ENCODE measurements at places on chromosomes 2 and 18.
A peak's percentile ranks its signal among the peaks of the same experiment; 100 is the strongest.

DNA sequence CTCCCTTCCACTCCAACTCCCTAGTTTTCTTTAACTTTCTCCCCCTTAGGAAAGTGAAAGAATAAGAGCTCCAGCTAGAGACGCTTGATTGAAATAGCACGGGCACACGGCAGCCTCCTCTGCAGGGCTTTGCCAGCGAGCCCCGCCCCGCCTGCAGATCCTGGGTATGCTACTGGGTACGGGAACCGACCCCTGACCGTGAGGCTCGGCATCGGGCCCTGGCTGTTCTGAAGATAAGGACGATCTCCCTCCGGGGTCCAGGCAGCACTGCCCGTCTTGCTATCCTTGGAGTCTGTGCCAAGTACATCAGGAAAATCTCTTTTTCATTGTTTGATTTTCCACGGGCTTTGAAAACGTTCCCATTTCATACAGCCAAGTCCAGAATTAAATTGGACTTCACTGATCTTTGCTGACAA, 284.5 kb downstream of the MTX2 start:
- DNase-seq: peak; percentile 4

- peak; percentile 69 for DNase-seq
These were observed 48.5 kb downstream of the KCNIP3 start for GRCh38 chr2:95345563-95346230.

- DNase-seq: no peak
These were observed 1038.0 kb upstream of the PIK3C3 start for GRCh38 chr18:40917056-40917455.

DNA sequence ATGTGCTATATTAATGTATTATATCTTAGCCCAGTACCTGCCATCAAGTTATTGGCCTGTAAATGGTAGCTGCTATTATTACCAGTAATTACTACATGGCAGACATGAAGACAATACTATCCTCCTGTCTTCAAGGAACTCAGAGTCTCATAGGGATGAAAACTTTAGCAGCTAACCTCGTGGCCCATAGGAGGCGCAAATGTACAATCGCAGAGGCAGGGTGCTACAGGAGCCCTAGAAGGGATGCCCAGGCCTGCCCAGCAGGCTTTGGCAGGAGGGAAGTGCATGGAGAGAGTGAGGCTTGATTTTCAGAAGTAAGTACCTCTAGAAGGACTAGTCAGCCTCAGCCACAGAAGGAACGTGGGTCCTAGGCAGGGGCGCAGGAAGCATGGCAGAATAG, 44.7 kb upstream of the KIDINS220 start:
- DNase-seq: no peak

- peak; percentile 20 for DNase-seq
These were observed 796 bp downstream of the MYO1B start for GRCh38 chr2:191245869-191246531.

DNA sequence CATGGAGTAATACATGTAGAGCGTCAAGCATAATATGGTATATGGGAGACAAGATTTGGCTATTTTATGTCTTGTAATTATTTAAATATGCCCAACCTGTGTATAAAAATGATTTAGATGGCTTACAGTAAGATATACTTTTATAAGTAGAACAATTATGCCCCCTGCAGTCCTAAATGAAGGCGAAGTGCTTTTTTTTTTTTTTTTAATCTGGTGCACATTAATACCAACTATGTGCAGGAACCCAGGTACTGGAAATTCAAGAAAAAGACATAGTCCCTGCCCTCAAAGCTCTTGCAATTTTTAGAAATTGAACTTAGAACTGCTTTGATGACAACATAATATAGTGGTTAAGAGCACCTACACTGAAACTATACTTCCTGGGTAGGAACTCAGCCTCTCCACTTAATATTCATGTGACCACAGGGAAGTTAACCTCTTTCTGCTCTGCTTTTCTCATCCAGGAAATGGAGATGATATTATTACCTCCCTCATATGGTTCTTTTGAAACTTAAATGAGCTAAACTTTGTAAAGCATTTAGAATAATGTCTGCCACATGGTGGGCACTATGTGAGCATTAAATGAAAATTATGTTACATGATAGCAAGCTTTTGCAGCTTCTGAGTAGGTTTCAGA, 38.1 kb downstream of the AFTPH start:
- DNase-seq: no peak

DNA sequence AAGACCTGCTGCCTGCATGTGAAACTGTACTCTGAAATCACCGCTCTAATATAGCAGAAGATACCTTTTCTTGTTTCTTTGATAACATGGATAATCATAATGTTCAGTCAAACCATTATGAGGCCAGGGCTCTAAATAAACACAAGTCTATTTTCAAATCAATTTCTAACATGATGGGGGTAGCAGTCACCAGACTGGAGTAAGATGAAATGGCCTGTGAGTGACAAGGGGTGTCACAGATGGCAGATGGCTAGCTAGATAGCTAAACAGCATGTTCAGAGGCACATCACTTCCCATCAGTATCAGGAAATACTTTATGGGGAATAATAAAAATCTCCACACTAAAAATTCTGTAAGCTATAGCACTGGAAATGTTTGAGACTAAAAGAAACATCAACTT, 14.0 kb downstream of the MBD2 start:
- DNase-seq: no peak

DNA sequence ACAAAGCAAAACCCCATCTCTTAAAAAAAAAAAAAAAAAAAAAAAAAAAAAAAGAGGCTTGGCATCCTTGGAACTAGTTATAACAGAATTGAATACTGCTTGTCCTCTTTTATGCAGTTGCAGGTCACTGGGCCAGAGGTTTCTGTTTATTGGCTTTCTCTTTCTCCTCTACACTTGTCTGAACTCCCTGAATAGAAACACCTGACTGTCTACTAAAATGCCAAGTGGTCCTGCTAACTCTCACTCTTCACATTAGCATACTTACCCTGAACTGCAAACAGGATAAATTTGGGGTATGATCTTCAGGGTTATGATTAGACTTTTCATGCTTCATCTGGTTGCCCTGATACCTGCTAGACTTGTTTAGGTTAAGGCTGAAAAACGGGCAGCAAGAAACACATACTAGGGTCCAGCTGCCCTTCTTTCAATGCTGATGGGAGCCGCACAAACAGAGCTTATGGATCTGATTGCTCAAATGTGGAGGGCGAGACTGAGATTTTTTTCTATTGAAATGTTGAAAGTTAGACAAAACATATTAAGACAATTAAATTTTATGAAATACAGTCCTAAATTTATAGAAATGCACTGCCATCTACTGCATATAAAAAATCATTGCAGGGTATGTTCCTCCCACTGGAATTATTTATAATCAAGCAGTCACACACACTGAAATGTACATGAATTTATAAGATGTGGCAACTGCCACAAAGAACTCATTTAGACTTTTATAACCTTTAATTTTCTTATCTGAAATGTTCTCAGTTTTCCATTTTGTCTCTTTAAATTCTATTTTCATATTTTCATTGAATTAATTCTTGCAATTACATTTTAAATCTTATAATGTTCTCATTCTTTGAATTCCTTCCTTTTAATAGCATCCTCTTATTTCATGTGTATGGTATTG, 40.8 kb downstream of the GTF3C3 start:
- DNase-seq: no peak

GRCh38 chr2:215698566-215698965, 262.7 kb upstream of the FN1 start:
- no peak for DNase-seq

DNA sequence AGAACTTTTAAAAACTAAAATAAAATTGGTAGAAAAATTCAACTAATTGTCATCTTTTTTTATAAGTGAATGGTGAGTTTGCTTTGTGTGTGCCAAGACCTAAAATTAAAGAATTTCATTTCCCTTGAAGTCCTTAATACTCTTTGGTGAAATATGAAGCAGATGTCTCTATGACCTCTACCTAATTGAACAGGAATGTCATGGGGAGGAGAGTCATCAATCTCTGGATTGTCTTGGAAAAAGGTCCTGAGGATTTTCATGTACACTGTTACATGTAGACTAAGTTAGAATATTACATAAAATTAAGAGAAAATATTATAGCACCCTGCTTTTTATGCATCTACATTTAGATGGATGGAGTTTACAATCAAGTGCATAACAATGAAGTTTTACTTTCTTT, 177.9 kb upstream of the LRP1B start:
- no peak for DNase-seq

GRCh38 chr18:1392865-1393734, 488.4 kb downstream of the ADCYAP1 start:
- no peak for DNase-seq

DNA sequence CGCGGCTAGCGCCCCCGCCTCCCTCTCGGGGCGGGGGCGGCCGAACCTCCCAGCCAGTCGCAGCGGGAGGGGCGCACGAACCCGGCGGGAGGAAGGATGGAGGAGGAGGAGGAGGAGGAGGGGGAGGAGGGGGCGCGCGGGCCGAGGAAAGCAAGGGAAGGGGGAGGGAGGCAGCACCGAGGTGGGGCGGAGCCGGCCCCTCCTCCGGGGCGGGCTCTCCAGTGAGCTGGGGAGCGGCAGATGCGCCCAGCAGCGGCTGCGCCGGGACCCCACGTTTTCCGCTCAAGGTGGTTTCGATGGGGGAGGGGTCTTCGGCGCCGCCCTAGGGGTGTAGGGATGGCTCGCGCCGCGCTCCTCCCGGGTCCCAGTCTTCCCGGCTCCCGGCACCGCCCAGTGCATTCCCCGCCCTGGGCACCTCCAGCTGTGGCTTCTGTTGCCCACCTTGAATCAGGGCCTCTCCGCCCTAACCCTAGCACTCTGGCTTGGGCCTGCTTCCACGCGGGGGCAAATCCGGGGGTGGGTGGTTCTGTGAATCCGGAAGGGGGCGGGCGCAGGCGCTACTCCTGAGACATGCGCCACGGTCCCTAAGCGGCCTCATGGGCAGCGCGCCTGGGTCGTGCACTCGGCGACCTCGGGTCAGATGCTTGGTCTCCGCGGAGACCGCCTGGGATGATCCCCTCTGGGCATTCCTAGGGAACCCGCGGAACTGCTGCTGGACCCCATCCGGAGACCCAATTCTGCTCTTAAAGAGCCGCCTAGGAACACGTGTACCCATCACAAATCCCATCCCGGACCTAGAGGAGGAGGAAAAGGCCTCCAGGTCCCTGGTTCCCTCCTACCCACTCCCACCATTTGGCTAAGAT, at the start of gene FBXO41:
FBXO41 (minus strand) TSS at position 183 of the 863 bp plus-strand sequence. CDS start 14,848 bp downstream, outside the sequence.
- DNase-seq: peak; percentile 78

- no peak for DNase-seq
These were observed 256.5 kb downstream of the TPGS2 start for GRCh38 chr18:36572135-36572856.

DNA sequence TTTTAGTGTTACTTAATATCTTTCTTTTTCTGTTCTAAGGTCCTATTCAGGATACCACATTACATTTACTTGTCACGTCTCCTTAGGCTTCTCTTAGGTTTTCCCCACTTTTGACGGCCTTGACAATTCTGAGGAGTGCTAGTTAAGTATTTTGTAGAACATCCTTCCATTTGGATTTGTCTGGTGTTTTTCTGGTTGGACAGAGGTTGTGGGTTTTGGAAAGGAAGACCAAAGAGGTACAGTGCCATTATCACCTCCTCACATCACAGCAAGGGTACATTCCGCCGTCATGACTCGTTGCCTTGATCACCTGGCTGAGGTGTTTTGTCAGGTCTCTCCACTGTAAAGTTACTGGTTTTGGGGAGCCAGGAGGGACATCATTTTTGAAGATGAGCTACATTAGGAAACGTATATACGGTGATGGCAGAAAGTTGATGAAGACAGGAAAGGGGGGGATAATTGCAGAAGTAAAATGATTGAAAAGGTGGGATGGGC, 88.4 kb upstream of the TMEM247 start:
- DNase-seq: no peak

GRCh38 chr18:25456334-25457010, 104.5 kb upstream of the ZNF521 start:
- no peak for DNase-seq

GRCh38 chr18:48024881-48025660, 94.6 kb upstream of the SMAD2 start:
- no peak for DNase-seq

DNA sequence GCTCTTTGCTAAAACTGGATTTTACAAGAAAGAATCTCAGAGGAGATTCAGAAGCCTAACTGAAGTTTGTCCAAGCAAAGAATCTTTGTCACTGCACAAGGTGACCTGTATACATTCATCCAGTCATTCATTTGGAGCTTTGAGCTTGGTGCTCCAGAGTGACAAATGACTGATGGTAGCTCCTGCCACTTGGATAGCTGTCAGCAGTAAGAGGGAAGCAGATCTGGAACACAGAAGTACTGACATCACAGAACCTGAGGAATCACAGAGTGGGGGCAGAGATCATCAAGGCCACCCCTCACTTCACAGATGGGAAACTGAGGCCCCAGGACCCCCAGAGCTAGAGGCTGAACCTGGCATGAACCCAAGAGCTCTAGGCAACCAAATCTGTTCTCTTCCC, 28.8 kb upstream of the IGFBP2 start:
- no peak for DNase-seq

DNA sequence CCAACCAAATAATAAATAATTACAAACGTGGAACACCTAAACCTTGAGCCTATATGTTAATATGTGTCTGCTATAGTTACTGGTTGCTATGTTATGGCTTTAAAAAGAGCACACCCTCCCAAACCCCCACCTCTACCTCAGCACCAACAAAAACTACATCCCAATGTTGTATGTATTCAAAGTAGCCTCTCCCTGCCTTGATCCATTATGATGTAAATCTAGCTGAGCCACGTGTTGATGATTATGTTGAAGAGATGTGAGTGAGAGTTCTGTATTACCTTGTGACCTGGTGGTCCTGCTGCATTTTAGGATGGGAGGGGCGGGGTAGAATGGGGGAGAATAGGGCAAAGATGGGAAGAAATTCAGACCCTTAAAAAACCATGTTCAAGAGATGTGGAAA, 4.8 kb downstream of the MFSD6 start:
- no peak for DNase-seq

- no peak for DNase-seq
These were observed 3.0 kb upstream of the GPC1 start for GRCh38 chr2:240432430-240432819.

DNA sequence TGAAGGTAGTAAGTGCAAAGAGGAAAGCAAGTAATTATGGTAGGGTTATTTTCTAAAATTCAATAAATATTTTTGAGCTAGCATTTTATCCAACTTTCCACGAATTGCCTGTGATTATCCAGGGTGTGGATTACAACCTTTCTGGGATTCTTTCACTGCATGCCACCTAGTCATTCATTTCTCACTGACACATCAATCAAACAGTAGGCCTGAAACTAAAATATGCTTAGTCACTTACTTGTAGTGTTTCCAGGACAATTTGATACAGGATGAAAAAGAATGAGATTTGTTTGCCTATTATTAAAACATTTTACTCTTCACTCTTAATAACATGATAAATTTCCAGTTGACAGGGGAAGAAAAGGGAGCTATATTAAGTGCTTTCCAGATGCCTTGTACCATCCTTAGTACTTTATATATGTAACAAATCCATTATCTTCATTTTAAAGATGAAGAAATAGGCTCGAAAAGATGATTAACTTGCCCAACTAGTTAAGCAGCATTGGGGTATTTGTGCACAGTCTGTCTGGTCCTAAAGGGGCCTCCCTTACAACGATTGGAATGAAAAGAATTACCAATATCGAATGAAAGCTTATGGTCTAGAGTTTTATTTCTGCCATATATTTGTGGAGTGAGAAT, 70.4 kb downstream of the KCTD1 start:
- no peak for DNase-seq
